ENCODE measurements at places on chromosomes 7 and 10.

GRCh38 chr7:126750207-126750911 is 502.4 kb downstream of the GRM8 start:
- no peak for DNase-seq

DNA sequence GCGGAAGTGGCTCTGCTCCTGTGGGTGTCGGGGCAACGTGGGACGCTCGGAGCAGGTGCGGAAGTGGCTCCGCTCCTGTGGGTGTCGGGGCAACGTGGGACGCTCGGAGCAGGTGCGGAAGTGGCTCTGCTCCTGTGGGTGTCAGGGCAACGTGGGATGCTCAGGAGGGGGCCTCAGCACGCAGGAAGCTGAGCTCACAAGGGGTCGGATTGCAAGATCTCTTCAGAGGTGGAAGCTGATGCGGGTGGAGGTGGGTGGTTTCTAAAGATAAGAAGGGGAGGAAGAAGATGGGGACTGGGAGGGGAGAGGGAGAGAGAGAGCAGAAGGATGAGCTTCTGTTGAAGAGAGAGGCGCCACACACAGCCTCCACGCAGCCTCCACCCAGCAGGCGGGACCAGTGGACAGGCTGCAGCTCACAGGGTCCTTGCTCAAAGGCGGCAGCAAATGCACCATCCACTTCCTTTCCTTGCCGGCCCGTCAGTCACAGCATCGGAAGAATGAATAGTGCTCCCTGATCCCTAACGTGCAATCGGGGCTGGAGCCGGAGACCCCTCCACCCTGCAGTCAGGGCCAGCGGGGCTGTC is 78.7 kb downstream of the PTPRN2 start:
- no peak for DNase-seq

- DNase-seq, result no peak
Observed at GRCh38 chr7:70344726-70345125, 746.5 kb downstream of the AUTS2 start.

DNA sequence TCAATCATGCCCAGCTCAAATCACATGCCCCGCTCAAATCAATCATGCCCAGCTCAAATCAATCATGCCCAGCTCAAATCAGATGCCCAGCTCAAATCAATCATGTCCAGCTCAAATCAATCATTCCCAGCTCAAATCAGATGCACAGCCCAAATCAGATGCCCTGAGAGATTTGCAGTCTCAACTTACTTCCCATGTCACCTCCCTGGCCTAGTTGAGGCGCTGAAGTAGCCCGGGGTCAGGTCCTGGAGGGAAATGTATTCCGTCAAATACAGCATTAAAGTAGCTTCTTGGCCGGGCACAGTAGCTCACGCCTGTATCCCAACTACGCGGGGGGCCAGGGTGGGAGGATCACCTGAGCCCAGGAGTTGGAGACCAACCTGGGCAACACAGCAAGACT is 15.7 kb upstream of the PRKAR1B start:
- no peak for DNase-seq

- DNase-seq, result no peak
Observed at GRCh38 chr7:117995850-117996650, 122.8 kb upstream of the CTTNBP2 start.
